ENCODE measurements at places on chromosomes 3 and 15. TPM values are rescaled to one million over a fixed set of nuclear protein-coding genes. Genes with fewer than 3 reads are reported as not detected.
A peak's percentile ranks its signal among the peaks of the same experiment; 100 is the strongest.

SLC22A13 gene
- 1.1 TPM for total RNA-seq

DNA sequence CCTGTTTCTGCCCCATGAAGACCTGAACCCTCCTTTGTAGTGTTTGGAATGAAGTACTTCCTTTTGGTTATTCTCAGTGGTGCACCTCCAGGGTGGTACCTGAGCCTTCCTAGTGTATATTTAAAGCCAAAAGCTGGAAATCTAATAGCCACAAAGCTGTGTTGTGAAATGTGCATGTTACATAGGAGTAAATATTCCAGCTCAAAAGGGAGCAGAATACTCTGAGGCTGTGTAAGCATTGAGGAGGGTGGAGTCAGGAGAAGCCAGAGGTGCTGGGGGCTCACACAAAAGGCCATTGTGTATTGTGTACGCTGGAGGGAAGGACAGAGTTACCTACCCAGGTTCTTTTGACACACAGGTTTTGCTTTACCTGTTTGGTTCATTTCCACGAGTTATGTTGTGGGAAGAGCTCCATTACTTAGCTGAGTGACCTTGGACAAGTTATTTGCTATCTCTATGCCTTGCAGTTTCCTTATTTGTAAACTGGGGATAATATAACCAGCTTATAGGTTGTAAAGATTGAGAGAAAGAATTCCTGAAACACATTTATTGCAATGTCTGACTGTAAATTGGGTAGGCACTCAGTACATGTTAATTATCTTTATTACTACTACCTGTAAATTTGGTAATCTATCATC lies 24.7 kb downstream of the GPR171 start:
- no peaks in the 10 kb centered on the region for H3K36me3 ChIP-seq
- H3K4me3 ChIP-seq: no peak overlapping the region
- H3K4me1 ChIP-seq: no peaks in the 10 kb centered on the region
- H3K27me3 ChIP-seq: no peaks in the 10 kb centered on the region

- no peak for DNase-seq
- no peak overlapping the region for H3K27ac ChIP-seq
- no peaks in the 10 kb centered on the region for H3K36me3 ChIP-seq
- H3K27me3 ChIP-seq: no peaks in the 10 kb centered on the region
Measured at GRCh38 chr3:154129625-154130024, 8.4 kb downstream of the ARHGEF26 start.

PRSS50 gene
- not detected for total RNA-seq

EOMES gene
- total RNA-seq: 0.60 TPM

- H3K27ac ChIP-seq: no peak overlapping the region
- no peaks in the 10 kb centered on the region for H3K4me1 ChIP-seq
- H3K36me3 ChIP-seq: no peaks in the 10 kb centered on the region
- peak; percentile 33 for DNase-seq
- H3K27me3 ChIP-seq: no peaks in the 10 kb centered on the region
Measured at GRCh38 chr3:104879919-104880318, 486.8 kb upstream of the ALCAM start.

STARD9 gene
- total RNA-seq: 65.8 TPM

MEGF11 gene
- total RNA-seq: not detected

- no peak overlapping the region for H3K27ac ChIP-seq
- H3K36me3 ChIP-seq: no peaks in the 10 kb centered on the region
- DNase-seq: no peak
Measured at GRCh38 chr15:62307551-62307950, 142.5 kb upstream of the C2CD4B start.

DNA sequence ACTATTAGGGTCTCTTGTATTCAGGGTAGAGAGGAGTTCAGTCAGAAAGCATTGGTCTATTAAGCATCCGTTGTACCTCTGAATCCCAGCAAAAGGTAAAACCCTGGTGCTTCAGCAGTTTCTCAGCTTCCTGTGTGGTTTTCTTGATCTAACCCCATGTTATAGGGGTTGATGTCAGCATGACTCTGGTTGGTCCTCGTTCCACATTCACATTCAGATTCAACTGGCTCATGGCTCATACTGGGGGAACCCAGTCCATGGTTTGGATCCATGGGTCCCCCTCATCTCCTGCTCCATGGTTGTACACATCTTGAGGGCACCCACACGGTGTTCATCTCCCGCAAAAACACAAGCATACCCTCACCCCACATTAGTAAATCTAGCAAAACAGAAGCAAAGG lies 47.7 kb upstream of the C2CD4B start:
- H3K27ac ChIP-seq: no peak overlapping the region
- no peaks in the 10 kb centered on the region for H3K27me3 ChIP-seq
- no peak overlapping the region for H3K4me3 ChIP-seq

DNA sequence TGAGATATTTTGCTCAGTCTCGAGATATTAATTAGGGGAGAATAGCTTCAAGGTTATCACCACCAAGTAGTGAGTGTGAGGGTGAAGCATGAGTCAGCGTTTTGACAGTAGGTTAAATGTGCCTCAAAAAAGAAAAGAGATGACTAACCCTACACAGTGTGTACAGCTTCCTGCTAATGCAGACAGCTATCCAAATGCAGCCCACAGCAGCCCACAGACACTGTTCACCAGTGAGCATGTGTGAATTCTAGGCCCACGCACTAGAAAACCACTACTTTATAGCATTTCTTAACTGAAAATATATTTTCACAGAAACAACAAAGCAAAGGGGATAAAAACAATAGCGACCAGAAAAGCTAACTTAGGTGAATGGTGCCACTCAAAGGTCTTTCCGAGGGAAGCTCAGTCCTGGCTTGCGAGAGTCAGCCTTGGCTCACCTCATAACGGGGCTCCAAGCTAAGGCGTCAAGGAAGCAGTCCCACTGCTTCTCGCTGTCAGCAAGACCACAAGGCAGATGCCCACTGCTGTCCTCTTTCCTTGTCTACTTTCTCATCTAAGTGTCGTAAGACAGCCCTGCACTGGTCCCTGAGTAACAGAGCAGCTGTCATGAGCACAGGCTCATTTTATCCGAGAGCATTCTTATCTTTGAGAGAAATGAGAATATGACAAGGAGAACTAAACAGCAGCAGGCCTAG lies 47.6 kb downstream of the TXNRD3 start:
- peaks cover 8% of the 10 kb centered on the region for H3K36me3 ChIP-seq
- DNase-seq: no peak
- no peak overlapping the region for H3K4me3 ChIP-seq
- H3K27me3 ChIP-seq: no peaks in the 10 kb centered on the region
- H3K4me1 ChIP-seq: no peaks in the 10 kb centered on the region

- H3K27me3 ChIP-seq: peaks cover 1% of the 10 kb centered on the region
- no peak overlapping the region for H3K27ac ChIP-seq
- no peak overlapping the region for H3K4me3 ChIP-seq
- H3K4me1 ChIP-seq: no peaks in the 10 kb centered on the region
Measured at GRCh38 chr3:12416731-12417130, 67.5 kb upstream of the TSEN2 start.

- no peak overlapping the region for H3K4me3 ChIP-seq
- H3K36me3 ChIP-seq: no peaks in the 10 kb centered on the region
- no peak for DNase-seq
- H3K4me1 ChIP-seq: no peaks in the 10 kb centered on the region
- H3K27me3 ChIP-seq: no peaks in the 10 kb centered on the region
Measured at GRCh38 chr3:14222457-14222856, 43.8 kb downstream of the LSM3 start.

- H3K4me1 ChIP-seq: no peaks in the 10 kb centered on the region
- H3K27ac ChIP-seq: no peak overlapping the region
- H3K4me3 ChIP-seq: no peak overlapping the region
- DNase-seq: no peak
Measured at GRCh38 chr3:111286746-111287145, 215.1 kb downstream of the NECTIN3 start.

GRCh38 chr3:133538154-133538553 lies 35.3 kb upstream of the CDV3 start:
- no peak overlapping the region for H3K4me3 ChIP-seq
- H3K36me3 ChIP-seq: no peaks in the 10 kb centered on the region
- H3K4me1 ChIP-seq: peaks cover 4% of the 10 kb centered on the region
- H3K27ac ChIP-seq: no peak overlapping the region
- DNase-seq: no peak

CLDN16 gene
- not detected for total RNA-seq

EXD1 gene
- not detected for total RNA-seq

GRCh38 chr3:112984485-112984884 lies 6.3 kb upstream of the GTPBP8 start:
- no peaks in the 10 kb centered on the region for H3K4me1 ChIP-seq
- no peaks in the 10 kb centered on the region for H3K36me3 ChIP-seq
- no peak overlapping the region for H3K27ac ChIP-seq
- DNase-seq: no peak

DNA sequence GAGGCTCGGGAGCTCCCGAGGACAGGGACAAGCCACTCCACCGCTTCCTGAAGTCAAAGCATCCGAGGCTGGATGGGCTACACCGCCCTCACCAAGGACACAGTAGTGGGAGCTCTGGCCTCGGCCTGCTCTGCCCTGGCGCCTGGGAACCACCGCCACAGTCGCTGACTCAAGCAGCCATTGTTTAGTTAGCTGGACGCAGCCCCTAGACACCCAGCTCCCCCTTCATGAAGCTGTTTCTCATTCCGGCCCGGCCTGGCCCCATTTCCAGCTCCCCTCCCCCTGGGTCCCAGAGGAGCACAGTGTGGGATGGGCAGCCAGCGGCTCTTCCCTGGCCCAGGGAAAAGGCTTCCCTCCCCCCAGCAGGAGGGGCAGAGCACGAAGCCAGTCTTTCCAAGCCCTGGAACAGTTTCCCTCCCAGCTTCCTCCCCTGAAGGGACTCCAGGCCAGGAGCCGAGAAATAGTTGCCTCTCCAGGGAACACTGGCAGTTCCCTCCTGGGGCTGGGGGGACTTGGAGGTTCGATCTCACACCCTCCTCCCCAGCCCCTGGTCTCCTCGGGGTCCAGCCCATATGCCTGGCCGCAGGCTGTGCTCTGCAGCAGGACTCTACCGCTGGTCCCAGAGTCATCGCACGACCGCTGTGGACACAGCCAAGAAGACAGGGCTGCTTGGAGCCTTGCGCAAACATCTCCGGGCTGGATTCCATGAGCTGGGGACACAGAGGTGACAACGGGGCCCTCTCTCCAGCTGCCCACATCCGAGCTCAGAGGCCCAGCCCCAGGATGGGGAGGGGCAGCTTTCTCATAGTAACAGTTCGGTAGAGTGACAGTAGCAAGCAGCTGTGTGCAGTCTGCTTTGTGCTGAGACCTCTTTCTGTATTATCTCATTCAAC lies 10.0 kb downstream of the PLXND1 start:
- no peaks in the 10 kb centered on the region for H3K36me3 ChIP-seq
- no peak overlapping the region for H3K4me3 ChIP-seq
- no peaks in the 10 kb centered on the region for H3K4me1 ChIP-seq
- no peaks in the 10 kb centered on the region for H3K27me3 ChIP-seq
- peak; percentile 94 for DNase-seq
- H3K27ac ChIP-seq: peak overlapping the region; percentile 6

GRCh38 chr3:161695811-161696210 lies 199.2 kb downstream of the OTOL1 start:
- H3K36me3 ChIP-seq: no peaks in the 10 kb centered on the region
- H3K27me3 ChIP-seq: no peaks in the 10 kb centered on the region
- H3K4me1 ChIP-seq: no peaks in the 10 kb centered on the region
- no peak for DNase-seq
- H3K4me3 ChIP-seq: no peak overlapping the region
- no peak overlapping the region for H3K27ac ChIP-seq

CCR1 gene
- total RNA-seq: 21.5 TPM

DNA sequence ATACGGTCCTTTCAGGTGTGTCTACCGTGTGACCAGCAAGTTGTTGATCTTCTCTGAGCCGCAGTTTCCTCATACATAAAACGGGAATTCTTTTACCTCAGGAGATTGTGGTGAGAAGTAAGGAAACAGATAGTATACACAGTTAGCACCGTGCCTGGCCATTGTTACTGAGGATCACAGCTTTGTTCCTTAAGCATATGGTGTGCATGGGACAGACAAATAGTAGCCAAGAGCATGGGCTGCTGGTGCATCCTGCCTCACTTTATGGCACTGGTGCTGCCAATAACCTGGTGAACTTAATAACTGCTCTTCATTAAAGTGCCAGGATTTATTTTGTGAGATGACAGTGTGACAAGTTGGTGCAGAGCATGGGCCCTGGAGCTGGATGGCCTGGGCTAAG lies 86.3 kb downstream of the PDCD6IP start:
- H3K27me3 ChIP-seq: no peaks in the 10 kb centered on the region
- no peak overlapping the region for H3K27ac ChIP-seq
- no peaks in the 10 kb centered on the region for H3K4me1 ChIP-seq
- no peak overlapping the region for H3K4me3 ChIP-seq
- H3K36me3 ChIP-seq: no peaks in the 10 kb centered on the region

GOLGA6L4 gene
- total RNA-seq: 12.4 TPM

DNA sequence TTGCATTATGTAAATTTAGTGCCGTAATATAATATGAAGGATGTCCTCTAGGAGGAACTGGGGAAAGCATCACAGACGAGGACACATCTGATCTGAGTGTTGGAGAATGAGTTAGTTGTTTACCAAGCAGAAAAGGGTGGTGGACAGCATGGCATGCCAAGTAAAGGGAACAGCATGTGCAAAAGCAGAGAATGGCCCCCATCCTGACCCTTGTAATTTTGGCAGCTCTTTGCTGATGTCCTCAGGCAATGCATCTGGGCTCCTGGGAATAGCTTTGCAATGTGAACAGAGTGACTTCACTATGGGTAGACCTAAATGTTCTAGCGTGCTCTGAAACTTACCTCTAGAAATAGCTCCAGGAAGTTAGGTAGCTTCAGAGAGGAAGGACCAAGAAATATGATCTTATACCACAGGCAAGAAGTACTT lies 263.3 kb downstream of the LPP start:
- no peaks in the 10 kb centered on the region for H3K36me3 ChIP-seq
- H3K4me1 ChIP-seq: peaks cover 3% of the 10 kb centered on the region
- no peak for DNase-seq
- no peak overlapping the region for H3K27ac ChIP-seq

SUSD5 gene
- total RNA-seq: 230 TPM

DNA sequence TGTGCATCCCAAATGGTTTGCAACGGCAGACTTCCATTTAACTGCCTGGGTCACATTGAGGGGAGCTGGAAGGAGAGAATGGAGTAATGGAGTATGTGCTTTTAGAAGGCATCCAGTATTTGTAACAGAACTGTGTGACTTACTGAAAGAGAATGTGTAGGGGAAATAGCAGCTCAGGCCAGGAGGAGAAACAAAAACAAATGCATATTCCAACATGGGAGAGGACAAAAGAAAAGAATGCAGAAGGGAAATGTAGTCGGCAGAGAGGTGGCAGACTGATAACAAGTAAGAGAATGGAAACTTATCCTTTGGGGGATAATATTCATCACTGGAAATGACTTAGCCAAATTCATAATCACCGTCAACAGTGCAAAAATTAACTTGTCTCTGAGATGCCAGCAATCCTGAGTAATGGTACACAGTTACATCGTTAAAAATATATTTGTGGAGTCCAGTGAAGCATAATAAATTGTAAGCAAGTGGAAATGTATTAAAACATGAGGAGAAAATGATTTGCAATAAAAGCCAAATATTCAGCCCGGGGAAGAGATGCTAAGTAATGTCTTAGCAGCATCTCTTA lies 294.9 kb upstream of the SGO1 start:
- no peaks in the 10 kb centered on the region for H3K36me3 ChIP-seq
- no peaks in the 10 kb centered on the region for H3K27me3 ChIP-seq
- H3K4me3 ChIP-seq: no peak overlapping the region
- DNase-seq: no peak
- no peak overlapping the region for H3K27ac ChIP-seq

SEMA5B gene
- total RNA-seq: 0.81 TPM

Measured in aorta (tissue), 5 donors.